ENCODE measurements at places on chromosomes 5 and 9.

- DNase-seq, result no peak
These were observed 53.8 kb downstream of the PDZD2 start for GRCh38 chr5:31692561-31693221.

DNA sequence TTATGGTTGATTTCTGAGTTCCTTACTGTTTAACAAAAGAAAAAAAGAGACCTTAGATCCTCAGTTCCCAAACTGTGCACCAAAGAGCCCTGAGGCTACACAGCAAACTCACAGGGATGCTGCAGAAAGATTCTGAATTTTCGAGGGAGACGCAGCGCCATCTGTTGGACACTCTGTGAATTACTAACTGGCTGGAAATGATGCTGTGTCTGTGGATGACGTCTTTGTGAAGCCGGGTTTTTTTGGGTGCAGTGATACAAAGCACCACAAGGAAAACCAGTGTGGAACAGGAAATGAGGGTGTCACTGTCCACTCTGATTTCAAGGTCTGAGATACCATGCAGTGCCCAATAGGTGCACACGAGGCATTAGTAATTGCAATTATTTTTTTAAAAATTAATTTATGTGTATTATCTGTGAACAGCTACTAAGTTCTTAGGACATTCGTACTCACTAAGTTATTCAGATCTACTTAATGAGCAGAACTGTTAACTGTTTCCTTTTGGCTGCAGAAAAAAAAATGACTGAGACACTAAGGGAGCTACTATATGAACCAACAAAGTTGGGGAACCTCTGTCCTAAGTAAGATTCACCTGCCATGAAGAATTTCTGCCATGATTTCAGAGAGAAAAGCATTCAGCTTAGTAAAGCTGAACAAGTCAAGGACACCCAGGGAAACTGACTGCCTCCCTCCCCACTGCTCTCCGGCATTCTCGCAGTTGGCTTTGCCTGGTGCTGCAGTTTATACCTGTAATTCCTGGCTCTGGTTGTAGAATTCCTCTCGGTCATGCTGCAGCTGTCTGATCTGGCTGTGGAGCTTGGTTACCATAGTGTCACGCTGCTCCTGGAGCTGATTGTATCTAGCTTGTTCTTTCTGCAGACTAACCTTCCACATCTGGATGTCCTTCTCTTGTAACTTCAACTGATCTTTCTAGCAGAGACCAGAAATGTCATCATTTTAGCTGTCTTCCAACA, 23.4 kb downstream of the SPACA9 start:
- DNase-seq, result peak; percentile 88

DNA sequence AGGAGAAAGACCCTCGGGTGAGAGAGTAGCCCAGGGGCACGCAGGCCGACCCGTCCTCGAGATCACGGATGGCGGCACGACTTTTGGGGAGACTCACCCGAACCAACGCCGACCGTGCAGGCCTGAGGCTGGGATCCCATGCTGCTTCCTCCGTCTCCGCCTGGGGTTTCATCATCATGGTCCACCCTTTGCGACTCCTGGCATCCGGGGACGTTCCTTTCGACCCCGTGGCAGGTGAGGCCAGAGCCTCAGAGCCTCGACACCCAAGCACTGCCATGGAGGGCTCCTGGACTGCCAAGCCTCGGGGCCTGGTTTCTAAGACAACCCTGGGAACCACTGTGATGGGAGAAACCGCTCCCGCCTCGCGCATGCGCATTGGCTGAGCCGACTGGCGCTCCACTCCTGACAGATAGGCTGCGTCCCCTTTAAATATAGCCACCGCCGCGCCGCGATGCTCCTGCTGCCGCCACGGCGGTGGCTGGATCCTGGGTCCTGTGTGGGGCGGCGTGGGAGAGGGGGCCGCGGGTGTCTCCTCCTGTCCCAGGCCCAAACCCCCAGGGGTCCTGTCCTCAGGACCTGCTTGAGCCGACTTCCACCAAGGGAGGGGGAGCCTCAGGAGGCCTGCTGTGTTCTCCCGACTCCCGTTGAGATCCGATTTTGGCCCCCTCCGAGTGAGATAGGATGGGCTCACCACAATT, 481.6 kb downstream of the SPATA31A7 start:
- DNase-seq, result no peak

- DNase-seq, result no peak
These were observed 17.2 kb upstream of the SLC25A51 start for GRCh38 chr9:37921168-37921510.

GRCh38 chr9:76704593-76705204, 59.5 kb upstream of the PCA3 start:
- no peak for DNase-seq

DNA sequence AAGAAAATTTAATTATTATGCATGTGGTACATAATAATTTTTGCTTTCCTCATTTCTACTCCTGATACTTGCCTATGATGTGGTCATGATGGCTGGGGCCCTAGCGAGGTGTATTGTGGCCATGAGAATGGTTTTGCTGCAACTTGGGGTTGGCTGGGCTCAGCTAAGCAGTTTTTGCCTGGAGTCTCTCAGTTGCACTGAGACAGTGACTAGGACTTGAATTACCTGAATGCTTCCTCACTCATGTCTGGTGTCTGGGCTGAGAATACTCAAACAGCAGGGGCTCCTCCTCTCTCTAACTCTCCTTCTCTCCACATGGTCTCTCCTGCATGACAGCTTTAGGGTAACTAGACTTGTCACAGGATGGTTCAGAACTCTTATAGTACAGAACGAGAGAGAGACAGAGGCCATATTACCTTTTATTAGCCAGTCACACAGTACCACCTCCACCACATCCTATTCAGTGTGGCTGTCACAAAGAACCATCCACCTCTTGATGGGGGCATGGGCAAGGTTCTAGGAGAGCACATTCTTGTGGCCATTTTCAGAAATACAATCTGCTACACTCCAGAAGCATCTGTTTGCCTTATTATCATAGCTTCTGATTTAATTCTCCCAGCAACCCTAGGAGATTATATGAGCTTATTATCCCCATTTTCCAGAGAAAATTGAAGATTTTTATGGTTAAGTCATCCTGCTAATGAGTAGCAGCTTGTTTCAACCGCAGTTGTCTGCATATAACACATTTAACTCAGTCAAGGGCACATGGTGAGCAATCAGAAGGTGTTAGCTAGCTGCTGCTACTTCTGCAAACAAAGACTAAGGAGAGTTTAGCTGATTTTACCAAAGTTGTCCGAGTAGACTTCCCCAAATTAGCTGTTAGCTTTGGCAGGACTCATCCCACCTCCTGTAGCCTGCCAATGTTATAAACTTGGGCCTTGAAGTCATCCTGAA, 245.1 kb downstream of the DOCK8 start:
- DNase-seq, result no peak

DNA sequence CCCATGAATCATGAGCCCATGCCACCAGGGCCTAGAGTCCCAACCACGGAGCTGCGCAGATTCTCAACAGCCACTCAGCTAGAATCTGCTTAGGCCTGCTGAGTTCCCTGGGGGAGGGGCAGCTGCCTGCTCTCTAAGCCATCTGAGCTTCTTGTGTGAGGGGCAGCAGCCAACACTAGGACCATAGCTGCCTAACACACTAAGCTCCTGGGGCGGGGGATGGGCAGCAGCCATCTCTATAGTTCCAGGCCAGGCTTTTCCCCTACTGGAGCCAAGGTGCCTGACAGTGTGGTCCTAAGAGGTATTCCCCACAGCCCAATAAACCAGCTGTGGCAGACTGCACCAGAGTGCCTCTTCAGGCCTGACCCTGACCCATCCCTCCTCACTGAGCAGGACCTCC, 255.9 kb upstream of the ACO1 start:
- no peak for DNase-seq

DNA sequence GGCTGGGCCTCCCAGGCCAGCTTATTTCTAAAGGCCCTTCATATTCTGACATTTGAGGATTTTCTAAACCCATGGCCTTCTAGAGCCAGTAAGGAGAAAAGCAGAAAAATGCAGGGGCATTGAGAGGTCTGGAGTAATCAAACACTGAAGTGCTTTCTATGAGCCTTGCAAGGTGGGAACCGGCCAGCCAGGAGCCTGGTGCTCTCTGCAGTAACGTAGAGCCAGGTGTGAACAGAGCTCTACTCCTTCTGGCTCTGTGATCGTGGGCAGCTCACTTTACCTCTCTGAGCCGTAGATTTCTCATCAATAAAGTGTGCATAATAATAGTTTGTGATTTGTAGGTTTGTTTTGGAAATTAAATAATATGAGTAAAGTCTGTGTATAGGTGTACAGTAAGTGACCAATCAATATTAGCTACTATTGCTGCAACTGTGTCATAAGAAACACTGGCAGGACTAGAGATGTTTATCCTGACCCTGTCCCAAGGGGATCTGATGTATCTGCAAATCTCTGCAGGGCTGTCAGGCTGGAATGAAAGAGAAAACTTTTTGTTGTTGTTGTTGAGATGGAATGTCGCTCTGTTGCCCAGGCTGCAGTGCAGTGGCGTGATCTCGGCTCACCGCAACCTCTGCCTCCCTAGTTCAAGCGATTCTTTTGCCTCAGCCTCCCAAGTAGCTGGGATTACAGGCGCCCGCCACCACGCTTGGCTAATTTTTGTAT, 2.7 kb downstream of the SYNPO start:
- DNase-seq, result no peak

DNA sequence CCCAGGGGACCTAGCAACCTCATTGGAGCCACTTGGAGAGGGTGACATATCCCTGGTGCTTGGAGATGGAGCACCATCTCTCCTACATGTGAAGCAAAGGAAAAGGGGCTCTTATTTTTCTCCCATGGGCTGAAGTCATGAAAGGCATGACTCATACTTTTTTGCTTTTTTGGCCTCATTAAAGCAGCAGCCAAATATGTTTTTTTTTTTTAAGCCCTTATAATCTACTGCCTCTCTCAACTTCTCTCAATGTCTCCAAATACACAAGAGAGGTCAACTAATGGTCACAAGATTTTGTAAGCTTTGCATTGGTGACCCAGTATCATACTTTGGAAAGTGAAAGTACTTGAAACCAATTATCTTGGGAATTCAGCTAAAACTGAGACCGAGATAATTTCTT, 1.6 kb upstream of the CFAP90 start:
- no peak for DNase-seq

All from mesothelial cell of epicardium (in vitro differentiated cells).